GM04504 (cell line): ENCODE measurements at places on chromosomes 6 and 20.

DNA sequence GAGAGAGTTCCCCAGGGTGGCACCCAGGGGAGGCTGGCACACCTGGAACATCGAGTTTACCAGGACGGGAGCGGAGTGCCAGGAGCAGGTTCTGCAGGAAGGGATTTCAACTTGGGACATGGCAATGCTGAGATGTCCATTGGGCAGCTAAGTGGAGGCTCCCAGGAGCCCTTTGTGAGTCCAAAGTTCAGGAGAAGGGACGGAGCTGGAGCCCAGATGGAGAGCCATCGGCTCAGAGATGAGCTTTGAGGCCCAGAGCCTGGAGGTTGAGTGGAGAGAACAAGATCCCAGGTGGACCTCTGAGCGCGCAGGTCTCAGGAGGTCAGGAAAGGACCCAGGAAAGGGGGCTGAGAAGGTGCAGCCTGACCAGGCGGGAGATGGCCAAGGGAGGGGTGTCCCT lies 67.5 kb upstream of the AFDN start:
- DNase-seq = no peak

- DNase-seq = no peak
Observed at GRCh38 chr20:24678351-24679106, 209.1 kb downstream of the SYNDIG1 start.

DNA sequence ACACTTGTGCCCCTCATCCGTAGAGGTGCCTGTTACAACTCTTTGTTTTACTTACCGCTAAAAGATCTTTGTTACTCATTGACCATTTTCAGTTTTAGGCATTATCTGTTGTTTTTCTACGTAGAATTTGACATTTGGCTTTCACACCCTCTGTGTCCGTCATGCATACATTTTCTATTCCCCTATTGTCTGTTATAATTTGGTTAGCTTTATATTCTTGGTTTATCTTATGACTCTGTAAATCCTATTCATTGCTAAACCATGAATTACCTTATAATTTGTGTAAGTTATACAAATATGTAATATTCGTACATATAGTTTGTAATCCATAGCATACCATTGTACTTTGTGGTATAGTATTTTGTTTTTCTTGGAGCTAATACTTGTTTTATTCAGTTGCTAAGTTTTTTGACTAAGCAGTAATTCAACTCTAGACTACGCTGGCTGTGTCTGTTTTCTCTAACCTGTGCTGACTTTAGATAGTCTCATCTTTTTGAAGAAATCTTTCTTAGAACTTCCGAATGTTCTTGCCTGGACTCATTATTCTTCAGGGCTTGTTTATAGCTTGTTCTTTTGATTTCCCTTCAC lies 21.8 kb downstream of the CDC5L start:
- DNase-seq = no peak

- DNase-seq = no peak
Observed at GRCh38 chr6:149064001-149064659, 253.4 kb upstream of the TAB2 start.

GRCh38 chr6:34919651-34920050 lies 30.6 kb downstream of the ANKS1A start:
- no peak for DNase-seq

DNA sequence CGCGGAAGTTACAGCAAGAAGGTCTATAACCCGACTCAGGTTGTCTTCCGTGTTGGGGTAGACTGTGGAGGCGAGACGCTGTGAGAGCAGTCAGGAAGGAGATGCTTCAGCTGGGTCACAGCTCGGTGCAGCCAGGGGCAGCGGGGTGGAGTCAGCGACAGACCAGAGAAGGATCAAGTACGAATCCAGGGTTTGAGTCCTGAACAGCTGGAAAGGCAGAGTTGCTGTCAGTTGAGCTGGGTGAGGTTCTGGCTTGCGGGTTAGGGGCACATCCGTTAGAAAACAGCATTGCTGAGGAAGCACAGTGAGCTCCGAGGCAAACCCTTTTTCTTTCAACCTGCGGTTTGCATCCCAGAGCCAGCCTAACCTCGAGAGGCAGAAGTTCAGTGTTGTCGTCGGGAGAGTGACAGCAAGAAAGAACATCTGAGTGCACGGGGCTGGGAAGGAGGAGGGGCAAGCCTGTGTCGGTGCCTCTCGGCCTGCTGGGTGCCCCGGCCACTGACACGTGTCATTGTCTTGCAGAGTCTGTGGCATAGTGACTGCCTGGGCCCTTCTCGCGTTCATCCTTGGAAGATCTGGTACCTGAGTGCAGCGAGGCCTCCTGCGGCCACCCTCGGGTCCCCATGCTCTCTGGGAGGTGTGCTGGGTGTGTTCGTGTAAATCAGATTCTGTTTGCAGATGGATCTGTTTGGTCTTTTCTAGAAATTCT lies 20.0 kb downstream of the PNLDC1 start:
- DNase-seq = no peak

DNA sequence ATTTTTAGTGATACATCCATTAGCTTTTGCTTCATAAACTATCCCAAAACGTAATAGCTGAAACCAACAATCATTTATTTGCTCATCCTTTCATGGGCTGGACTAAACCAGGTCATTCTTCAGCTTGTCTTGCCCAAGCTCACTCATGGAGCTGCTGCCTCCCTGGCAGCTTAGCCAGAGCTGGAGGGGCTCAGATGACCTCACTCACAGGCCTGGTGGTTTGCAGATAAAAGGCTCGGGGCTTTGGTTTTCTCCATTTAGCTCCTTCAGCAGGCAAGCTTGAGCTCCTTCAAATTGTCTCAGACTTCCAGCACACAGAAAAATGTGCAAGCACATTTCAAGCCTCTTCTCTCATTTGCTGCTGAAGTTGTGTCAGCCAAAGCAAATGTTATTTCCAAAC lies 139.1 kb downstream of the BTBD3 start:
- DNase-seq = no peak

- no peak for DNase-seq
Observed at GRCh38 chr20:62710886-62711702, 2.5 kb downstream of the NTSR1 start.

DNA sequence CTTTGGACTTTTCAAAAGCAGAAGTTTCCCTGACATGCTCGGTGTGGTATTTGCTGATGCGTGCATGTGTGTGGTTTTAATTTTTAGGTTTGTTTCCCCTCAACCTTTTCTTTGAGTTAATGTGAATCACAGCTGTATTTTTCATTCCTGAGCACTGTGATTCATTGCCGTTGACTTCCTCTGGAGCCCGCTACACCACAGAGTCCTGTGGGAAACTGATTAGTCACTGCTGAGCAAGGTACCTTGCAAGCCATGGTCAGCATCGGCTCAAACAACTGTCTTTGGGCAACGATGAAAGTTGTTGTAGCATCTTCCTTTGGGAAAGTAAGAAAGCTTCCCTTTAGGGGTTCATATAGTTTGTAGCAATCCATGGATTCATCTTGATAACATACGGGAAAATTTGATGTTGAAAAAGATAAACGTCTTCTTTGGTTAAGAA lies 57.5 kb downstream of the RIN2 start:
- DNase-seq = peak; percentile 98

DNA sequence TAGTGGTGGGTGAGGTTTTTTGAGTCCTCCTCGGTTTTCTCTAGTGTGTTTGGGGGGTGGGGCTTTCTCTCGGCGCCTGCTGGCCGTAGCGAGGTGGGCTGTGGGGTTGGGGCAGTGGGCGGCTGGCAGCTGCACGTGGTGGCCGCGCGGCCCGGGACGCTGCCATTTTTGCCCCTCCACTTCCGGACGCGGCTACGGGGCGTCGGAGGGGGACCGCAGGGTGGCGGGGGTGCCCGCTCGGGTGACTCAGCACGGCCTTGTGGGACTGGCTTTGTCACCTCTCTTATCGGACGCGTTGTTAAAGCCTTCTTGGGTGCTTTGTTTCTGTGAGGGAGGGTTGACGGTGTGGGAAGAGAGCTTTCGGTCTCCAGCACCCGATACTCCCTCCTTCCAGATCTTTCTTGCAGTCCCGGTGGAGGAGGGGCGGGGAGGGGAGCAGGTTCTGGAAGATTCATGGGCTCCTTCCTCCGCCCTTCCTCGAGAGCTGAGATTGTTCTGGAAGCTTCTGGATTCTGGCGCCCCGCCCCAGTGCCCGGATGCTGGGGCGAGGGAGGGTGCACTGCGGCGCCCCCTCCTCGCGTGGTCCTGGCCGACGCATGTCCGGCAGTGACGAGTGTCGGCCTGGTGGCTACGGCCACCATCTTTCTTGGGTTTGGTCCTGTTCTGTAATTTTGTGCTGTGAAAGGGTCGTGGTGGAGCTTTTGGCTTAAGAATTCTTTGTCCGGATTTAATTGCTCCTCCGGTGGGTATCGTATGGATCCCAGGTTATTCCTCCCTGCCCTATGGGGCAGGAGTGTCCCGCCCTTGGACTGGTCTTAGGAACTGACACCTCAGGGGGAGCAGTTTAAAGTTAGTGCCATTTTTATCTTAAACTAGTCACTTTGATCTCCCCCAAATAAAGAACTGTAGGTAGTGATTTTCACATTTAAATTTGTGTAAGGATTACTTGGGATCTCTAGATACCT lies 719 bp downstream of the HSP90AB1 start:
- no peak for DNase-seq

GRCh38 chr6:106005954-106006353 lies 80.2 kb upstream of the PRDM1 start:
- no peak for DNase-seq

GRCh38 chr6:45478240-45478639 lies 100.5 kb upstream of the SUPT3H start:
- DNase-seq = peak; percentile 16

DNA sequence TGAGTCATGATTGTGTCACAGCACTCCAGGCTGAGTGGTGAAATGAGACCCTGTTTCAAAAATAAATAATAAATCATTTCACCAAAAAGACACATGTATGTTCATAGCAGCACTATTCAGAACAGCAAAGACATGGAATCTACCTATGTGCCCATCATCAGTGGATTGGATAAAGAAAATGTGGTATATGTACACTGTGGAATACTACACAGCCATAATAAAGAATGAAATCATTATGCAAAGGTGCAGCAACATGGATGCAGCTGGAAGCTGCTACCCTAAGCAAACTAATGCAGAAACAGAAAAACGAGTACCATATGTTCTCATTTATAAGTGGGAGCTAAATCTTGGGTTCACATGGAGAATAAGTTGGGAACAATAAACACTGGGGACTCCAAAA lies 33.1 kb downstream of the ZNF451 start:
- DNase-seq = no peak

- no peak for DNase-seq
Observed at GRCh38 chr6:42047790-42048405, 2.4 kb upstream of the TAF8 start.

DNA sequence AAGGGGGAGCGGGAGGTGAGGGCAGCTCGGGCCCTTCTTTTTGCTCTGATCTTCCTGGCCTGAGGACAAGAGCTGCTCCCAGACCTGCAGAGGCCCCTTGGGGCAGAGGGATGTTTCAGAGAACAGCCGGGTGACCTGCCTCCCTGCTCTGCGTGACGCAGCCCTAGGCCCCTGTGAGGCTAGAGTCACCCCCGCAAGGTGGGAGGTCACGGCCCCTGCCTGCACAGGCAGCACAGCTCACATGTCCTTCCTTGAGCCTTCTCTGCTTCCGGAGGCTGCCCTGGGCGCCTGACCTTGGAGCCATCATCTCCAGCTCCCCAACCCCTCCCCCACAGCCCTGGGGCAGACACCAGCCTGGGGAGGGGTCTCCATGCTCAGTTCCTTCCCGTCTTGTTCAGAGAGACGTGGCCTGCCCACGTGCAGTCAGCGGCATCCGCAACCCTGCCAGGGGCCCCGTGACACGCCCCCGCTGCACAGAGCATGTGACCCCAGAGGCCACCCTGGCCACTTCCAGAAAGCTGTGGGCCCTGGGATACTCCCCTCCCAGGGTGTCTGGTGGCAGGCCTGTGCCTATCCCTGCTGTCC lies at the start of gene BIRC7:
TSS of gene BIRC7 (plus strand) at position 507 of the 585 bp plus-strand sequence. CDS start 192 bp downstream, outside the sequence.
- DNase-seq = no peak

GRCh38 chr6:125568609-125569008 lies 180.8 kb upstream of the HEY2 start:
- no peak for DNase-seq

- no peak for DNase-seq
Observed at GRCh38 chr20:57198132-57199072, 68.0 kb downstream of the BMP7 start.

GRCh38 chr6:70314296-70314695 lies 11.4 kb upstream of the COL9A1 start:
- DNase-seq = no peak

GRCh38 chr6:29763491-29764289 lies 40.5 kb downstream of the HLA-F start:
- peak; percentile 50 for DNase-seq

DNA sequence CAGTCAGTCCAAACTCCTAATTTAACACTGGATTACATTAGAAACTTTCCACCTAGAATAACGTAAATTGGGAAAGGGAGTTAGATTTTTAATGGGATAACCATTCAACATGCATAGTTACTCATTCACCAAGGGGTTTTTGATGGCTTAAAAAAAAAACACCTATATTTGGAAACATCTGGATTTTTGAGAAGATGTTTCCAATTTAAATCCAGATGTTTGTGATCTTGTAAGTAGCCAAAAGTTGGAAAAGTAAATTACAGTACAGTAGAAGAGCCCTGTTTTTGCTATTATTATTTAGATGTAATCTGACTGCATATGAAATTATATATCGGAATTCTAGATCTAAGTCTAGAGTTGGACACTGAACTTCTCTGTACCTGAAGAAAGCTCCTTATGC lies 478.2 kb downstream of the CD83 start:
- DNase-seq = no peak

DNA sequence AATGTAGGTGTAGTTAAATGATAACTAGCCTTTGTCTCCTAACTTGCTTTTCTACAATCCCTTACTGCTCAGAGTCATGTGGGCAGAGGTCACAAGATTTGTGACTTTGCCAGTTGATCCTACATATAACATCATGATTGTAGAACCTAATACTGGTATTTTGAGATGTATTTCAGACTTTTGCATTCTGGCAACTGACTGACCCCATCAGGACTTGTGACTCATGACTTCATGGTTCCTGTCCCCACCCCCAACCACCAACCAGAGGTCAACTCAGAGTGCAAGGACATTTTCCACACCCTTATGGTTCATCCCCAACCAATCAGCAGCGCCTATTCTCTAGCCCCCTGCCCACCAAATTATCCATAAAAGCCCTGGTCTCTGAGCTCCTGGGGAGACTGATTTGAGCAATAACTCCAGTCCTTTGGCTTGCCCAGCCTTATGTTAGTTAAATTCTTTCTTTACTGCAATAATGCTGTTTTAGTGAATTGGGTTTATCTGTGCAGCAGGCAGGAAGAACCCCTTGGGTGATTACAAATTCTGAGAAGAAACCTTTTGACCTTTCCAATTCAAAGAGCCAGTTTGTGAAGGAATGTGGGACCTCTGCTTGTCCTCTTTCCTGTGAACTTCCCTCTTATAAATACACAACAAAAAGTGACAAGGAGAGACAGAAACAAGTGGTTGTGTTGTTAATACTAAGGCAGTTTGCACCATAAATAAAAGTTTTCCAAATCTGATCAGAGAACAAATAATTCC lies 588.7 kb downstream of the UTRN start:
- no peak for DNase-seq

- DNase-seq = no peak
Observed at GRCh38 chr6:72746276-72746675, 124.4 kb downstream of the KCNQ5 start.

GRCh38 chr6:139323511-139324300 lies 31.9 kb upstream of the TXLNB start:
- peak; percentile 47 for DNase-seq

GRCh38 chr6:139135578-139136545 lies 982 bp downstream of the HECA start:
- no peak for DNase-seq
